Mesothelial cell of epicardium (in vitro differentiated cells): ENCODE measurements at places on chromosomes 2 and 18.
A peak's percentile ranks its signal among the peaks of the same experiment; 100 is the strongest.

GRCh38 chr2:218166791-218167190 lies at the start of gene CXCR1:
Gene CXCR1 (minus strand): TSS chr2:218166962. CDS start chr2:218165211, 1,751 bp downstream.
- DNase-seq, result no peak

DNA sequence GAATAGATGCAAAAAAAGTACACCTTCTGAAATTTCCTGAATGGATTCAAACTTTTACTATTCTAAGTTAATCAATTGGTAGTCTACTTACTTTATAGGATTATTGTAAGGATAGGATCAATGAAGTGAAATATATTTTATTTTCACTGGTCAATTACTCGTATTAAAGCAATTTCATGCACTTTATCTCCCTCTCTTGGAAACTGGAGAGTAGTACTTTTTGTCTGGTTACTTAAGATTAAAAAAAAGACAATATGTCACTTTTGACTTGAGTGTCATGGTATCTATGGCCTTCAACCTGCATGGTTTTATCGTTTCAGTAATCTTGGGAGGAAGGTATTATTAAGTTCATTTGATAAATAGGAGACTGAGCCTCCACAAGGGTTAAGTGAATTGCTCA lies 1.0 kb upstream of the KYNU start:
- no peak for DNase-seq

GRCh38 chr2:142885543-142885942 lies 8.1 kb downstream of the KYNU start:
- DNase-seq, result no peak

- no peak for DNase-seq
Measured at GRCh38 chr2:234494361-234495250, 2.3 kb downstream of the ARL4C start.

DNA sequence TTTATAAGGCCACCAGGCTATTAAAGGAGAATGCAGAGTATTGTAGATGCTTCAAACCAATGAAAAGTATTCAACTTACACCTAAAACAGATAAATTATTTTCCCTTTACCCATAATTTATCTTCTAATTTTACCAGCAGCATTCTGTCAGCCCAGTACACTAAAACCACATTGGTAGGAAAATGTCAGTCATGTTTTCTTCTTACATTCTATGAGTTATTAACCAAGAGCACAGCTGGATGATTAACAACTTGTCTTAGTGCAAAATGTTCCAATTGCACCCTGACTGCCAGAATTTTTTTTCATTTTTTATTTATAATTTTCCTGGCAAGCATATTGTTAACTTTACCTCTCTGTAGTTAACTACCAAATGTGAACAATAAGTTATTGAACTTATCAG lies 79.0 kb upstream of the WDR75 start:
- no peak for DNase-seq

GRCh38 chr18:44918142-44918476 lies 237.4 kb downstream of the SETBP1 start:
- no peak for DNase-seq

- no peak for DNase-seq
Measured at GRCh38 chr18:68244786-68245185, 470.1 kb downstream of the TMX3 start.

DNA sequence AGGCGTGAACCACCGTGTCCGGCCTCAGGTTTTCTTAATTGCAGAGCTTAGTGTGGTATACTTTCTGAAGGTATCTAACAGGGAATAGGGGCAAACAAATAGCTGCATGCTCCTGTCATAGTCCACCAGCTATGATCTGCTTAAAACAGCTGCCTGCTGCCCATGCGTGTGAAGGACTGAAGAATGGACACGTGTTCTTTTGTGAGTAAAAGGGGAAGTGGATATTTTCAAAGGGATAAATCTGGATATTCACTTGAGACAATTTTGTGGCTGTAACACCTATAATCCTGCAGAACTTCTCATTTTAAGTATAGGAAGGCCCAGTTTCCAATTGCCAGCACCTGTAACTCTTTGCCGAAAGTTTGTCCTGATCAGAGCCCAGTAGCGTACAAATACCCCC lies 44.7 kb downstream of the TRPM8 start:
- no peak for DNase-seq

GRCh38 chr2:208040199-208041171 lies 15.2 kb upstream of the PLEKHM3 start:
- peak; percentile 50 for DNase-seq

- DNase-seq, result no peak
Measured at GRCh38 chr2:25090801-25091200, 48.9 kb downstream of the EFR3B start.

GRCh38 chr18:12376034-12376753 lies 833 bp downstream of the AFG3L2 start:
- no peak for DNase-seq

DNA sequence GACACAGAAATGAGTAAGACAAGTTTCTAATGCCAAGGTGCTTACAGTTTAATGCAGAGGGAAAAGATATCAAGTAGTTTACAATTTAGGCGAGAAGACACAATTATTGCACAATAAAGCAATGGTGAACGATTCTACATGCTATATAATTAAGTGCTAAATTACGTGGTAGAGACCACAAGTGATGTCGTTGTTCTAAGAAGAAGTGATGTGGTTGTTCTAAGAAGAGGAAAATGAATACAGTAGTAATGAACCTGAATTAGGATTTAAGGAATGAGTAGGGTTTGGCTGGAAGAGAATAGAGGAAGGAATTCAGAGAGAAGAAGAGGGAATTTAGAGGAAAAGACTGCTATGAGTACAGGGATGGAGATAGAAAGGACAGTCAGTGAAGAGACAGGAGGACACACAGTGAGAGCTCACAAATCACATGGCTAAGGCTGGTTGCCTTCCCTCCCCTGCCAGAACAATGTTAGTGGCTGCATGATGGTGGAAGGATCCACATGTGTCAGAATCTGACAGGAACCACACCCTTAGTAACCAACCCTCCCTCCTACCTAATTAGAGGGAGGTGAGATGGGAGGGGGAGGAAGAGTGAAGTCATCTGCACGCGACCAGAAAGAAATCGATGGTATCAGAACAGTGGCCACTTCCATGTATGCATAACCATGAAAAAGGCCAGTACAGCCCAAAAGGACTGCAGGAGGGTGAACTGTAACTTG lies 44.7 kb downstream of the M1AP start:
- no peak for DNase-seq

- no peak for DNase-seq
Measured at GRCh38 chr18:48218285-48219022, 190.7 kb downstream of the ZBTB7C start.

GRCh38 chr2:227428731-227429285 lies 41.1 kb upstream of the SCYGR1 start:
- DNase-seq, result no peak

- no peak for DNase-seq
Measured at GRCh38 chr2:39232141-39232540, 11.6 kb downstream of the CDKL4 start.

DNA sequence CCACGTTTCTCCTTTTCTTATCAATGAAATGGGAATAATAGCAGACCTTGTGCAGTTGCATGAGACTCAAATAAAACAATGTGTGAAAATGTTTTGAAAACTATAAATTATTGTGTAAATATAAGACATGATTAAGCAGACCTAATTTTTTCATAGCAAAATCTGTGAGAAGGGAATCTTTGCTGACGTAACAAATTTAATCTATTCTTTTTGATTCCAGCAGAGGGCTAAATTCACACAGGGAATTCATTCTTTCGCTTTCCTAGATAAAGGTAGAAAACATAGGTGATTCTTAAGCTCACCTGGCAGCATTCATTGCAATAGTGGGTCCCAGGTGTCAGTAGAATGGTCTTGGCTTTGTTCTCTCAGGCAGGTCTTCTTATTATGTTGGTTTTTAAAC lies 450.0 kb upstream of the GCFC2 start:
- no peak for DNase-seq

DNA sequence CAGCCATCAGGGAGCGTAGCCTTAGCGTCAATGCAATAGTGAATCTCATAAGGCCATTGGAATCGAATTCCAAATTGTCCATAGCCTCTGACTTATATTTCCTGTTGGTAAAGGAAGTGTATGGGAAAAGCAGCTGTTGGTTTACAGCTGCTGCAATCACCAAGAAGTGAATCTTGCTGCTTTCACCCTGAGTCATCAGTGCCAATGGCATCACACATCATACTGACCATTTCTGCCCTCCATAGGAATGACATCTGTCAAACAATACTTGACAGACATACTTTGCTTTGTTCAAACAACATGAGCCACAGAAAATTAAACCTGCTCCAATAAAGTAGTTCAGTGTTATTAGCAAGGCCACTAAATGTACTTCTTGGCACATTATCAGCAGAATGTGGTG lies 111.2 kb upstream of the KLHL29 start:
- no peak for DNase-seq

DNA sequence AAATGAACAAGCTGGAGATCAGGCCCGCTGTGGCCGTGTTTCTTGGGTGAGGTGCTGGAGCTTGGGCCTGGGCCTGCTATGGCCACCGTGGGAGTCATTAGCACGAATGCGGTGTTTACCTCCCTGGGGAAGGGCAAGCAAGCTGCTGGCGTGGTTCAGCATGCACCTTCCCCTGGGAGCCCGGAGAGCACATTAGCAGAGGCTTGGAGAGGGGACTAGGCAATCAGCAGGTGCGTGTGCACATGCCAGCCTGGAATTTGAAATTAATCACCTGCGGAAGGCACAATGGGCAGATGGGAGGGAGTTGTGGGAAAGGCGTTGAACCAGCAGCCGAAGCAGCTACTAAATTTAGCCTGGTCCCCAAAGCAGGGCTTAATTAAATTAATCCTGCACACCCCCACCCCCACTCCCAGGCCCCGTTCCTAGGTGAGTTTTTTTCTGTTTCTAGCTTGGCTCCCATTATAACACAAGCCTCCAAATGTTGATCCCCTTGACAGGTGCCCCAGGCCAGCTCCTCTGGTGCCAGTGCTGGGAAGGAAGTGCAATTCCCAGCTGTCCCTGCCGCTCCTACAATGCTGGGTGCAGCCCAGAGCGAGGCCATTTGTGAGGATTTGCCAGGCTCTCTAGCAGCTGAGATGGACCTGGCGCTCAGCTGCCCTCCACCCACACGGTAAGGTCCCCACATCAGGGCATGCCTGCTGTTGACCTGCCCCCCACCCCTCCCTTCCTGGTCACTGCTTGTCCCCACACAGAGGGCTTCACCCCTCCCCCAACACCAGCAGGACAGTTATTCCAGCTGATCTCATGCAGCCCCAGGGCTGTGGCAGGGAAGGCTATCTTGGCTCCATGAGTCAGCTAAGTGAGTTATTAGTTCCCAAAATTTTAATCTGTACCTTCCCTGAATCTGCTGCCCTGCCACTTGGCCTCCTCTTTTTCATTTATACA lies 115.0 kb downstream of the ZBTB7C start:
- peak; percentile 37 for DNase-seq

GRCh38 chr2:178863130-178863855 lies 56.1 kb upstream of the TTN start:
- DNase-seq, result no peak

DNA sequence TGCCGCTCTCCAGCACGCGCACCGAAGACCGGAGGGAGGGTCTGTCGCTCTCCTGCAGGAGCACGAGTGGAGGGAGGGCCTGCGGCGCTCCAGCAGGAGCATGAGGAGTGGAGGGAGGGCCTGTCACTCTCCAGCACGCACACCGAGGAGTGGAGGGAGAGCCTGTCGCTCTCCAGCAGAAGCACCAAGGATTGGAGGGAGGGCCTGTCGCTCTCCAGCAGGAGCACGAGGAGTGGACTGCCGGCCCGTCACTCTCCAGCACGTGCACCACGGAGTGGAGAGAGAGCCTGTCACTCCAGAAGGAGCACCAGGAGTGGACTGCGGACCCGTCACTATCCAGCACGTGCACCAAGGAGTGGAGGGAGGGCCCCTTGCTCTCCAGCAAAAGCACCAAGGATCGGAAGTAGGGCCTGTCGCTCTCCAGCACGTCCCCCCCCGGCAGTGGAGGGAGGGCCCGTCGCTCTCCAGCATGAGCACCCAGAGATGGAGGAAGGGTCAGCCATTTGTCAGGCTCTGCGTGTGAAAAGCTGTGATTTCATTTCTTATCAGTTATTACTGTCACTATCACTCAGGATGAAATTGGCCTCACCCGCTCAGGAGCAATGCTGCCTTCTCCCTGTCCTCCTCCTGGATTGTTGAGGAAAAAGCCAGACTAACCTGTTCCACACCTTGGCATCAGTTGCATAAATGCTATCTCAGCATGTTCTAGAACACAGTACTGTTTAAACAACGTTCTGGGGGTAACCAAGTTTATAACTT lies 35.9 kb downstream of the ADI1 start:
- DNase-seq, result no peak

DNA sequence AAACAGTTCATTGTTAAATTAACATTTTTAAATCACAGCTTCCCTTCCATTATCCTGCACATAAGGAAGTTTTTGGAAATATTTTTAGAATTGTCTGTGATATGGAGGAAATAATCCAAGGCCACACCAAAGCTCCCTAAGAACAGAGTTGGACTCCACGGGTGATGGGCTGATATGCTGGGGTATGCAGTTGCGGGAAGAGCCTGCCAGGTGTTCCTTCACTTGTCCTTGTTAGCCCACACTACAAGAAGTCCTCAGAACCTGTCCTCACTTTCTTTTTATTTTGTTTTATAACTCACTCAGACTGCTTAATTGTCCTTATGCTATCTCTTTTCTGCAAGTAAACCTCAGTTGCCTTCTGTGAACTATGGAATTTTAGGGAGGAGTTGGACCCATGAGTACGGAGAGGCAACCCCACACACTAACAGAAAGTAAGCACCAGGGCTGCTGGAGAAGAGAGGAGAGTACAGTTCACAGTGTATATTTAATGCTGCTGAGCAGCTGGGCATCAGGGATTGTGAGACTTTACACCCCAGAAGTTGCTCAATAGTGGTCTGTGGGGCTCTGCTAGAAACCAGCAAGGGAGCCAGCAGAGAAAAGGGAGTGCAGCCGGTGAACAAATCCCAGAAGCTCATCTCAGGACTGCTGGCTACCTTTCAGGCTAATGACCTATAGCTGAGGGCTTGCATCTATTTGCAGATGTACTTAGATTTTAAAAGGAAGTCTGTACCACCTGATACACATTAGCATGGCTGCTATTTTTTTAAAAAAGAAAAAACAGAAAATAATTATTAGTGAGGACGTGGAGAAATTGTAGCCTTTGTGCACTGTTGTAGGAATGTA lies 280.1 kb upstream of the STON1 start:
- no peak for DNase-seq

DNA sequence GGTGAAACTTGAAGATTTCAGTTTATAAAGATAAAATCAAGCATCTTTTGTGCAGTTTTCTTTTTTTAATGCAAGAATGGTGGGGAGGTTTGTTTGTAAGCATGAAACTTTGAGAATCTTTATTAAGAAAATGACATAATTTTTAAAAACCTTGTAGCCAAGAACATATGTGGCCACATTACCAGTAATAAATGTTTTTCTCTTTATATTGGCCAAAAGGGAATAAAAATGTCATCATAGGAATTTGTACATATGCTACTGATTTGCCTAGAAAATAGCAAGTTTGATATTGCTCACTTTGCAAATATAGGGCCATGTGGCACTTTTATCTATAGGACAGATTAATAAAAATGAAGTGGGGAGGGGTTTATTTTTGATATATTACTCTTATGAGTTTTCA lies 25.6 kb downstream of the METTL21A start:
- DNase-seq, result no peak

DNA sequence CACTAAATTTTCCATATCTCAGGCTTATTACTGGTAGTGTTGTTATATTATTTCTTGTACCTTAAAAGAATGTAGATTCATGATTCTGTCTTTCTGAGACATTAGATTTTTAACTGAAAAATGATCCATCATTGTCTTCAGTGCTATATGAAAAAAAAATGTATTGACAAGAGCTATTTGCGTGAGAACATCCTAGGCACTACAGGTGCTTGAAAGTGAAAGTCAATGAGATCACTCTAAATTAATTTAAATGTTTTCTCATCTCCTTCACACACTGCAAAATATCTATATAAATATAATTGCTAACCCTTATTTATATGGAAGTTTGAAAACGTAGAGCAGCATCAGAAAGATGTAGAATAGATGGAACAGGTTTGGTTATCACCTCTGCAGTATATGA lies 684.6 kb downstream of the TRIB2 start:
- DNase-seq, result no peak
